ENCODE measurements at places on chromosomes 4 and X.
A peak's percentile ranks its signal among the peaks of the same experiment; 100 is the strongest.

DNA sequence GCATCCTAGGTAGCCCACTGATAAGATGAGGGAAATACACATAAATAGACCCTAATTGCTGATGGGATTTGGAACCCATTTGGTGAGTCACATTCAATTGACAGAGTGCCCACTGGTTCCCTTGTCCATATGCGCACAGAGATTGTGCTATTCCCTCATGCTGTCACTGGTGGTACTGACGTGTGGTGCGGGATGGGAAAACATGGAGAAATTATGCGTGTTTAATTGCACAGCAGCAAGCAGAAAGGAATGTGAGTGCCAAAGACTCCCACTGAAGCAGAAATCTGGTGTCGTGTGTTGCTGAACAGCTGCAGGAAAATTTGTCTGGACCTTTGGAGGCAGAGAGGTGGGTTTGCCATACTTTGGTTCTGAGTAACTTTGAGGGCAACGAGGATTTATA, 92.2 kb downstream of the NHSL2 start:
- no peak for DNase-seq

GRCh38 chr4:10006601-10007435, 14.5 kb downstream of the SLC2A9 start:
- DNase-seq, result no peak

- DNase-seq, result no peak
Measured at GRCh38 chrX:64571011-64571410, 175.8 kb upstream of the MTMR8 start.

DNA sequence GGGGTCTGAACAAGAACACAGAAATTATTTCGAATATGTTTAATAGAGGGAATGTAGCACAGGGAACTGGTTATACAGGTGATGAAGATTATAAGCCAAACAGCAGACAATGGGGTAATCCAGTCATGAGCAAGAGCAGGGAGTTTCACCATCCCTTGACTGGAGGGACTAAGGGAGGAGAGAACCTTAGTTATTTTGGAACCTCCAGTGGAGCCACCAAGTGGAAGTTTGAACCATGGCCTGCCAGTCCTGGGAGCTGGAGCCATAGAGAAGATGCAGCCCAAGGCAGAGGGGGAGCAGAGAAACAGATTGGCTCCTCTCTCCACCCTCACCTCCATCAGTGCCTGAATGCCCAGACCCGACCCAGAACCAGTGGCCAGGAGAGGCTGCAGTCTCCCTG, 264.6 kb upstream of the RASGEF1B start:
- no peak for DNase-seq

DNA sequence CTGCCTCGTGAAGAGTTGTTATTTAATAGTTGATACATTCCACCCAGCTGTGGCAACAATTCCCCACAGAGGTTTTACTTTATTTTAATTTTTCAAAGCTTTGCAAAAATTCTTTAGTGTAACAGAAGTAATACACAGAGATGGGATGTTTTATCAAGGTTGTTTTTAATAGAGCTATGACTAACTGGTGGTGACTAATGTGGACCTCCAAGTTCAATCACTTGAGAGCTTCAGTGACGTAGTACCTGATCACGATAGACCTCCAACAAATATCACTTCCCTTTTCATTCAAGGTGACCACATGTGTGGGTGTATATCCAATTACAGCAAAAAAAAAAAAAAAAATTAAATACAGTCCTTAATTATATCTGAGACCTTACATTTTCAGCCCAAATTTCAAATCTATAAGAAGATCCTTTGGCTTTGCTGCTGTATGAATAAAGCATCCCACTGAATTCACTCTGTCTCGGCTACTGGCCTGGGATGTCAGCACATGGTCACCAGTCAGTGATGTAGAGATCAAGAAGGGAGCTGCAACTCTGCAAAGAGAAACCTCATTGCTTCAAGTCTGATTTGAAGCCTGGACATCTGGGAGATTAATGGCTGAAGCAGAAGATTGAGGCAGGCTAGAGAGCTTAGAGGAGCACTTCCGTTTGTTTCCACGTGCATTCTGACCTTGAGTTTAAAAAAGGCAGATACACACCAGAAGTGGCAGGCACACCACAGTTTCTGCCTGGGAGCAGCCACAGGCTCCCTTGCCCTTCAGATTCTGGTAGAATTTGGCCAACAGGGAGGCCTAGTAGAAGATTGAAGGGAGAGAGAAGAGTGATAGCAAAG, 345.9 kb upstream of the NOCT start:
- DNase-seq, result no peak

- DNase-seq, result peak; percentile 35
Measured at GRCh38 chr4:113468165-113469022, 293.1 kb downstream of the CAMK2D start.

GRCh38 chr4:3868211-3869173, 102.3 kb downstream of the ADRA2C start:
- no peak for DNase-seq

- DNase-seq, result no peak
Measured at GRCh38 chrX:30027636-30028035, 187.7 kb upstream of the MAGEB2 start.

- no peak for DNase-seq
Measured at GRCh38 chrX:118520216-118521206, 24.9 kb downstream of the DOCK11 start.

DNA sequence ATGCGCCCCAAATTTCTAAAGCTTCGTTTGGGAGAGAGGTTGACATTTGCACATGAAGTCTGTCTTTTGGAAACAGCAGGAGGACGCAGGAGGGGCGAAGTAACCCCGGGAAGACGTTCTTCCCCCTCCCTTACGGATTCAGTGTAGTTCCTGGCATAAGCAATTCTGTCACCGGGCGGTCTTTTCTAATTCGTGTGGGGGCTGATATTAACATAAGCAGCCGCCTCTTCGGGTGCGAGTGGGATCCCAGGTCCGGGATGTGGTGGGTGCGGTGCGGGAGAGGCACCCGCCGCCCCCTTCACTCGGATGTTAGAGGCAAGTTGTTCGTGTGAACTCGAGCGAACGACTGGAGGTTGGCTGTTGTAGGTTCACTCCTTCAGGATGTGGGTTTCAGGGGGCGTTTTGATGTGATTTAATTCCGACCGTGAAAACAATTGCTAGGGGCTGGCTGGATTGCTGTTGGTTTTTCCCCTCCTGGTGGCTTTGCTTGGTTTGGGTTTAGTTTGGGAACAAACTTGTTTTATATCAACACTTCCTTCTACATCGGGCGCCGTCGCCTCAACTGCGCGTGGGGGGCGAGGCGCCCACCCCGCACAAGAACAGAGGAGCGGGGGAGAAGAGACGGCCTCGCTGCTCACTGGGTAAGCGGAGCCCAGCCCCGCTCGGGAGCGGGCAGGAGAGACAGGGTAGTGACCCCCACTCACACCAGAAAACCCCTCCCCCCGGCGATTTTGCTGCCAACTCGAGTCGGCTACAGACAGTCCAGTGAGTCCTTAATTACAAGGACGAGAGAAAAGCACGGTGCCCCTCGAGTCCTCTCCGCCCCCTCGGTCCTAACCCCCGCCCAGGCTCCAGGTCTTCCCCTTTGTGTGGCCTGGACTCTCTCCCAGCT, 2.9 kb upstream of the LEF1 start:
- DNase-seq, result no peak

GRCh38 chr4:8723222-8723980, 130.8 kb downstream of the CPZ start:
- peak; percentile 7 for DNase-seq

DNA sequence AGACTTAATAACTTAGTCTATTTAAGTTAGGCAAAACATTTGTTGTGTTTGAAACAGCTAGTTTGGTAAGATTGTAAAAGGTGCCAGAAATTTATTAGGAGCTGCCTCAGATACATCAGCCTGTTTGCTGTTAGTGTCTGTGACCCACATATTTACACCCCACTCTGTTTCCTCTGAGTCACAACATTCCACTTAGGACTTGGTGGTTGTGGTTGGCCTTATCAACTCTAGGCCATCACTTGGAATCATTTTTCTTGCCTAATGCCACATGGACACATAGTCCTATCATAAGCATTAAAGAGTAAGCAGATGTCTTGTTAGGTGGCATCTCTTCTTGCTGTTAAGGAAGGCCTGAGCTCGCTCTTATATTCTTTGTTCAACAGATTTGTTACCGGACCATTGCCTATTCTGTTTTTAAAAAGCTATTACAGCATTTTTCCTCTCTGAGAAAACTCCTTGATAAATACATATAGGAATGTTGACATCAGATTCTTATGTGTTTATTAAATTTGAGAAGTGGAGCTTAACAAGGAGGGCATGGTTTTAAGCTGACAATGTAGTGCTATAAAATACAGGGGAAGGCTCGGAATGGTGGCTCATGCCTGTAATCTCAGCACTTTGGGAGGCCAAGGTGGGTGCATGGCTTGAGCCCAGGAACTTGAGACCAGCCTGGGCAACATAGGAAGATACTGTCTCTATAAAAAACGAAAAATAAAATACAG, 51.2 kb upstream of the PGRMC2 start:
- DNase-seq, result no peak

- DNase-seq, result no peak
Measured at GRCh38 chr4:8194306-8195242, 4.5 kb upstream of the SH3TC1 start.

- no peak for DNase-seq
Measured at GRCh38 chrX:2701600-2701999, 10.5 kb downstream of the CD99 start.
